ENCODE measurements at places on chromosomes 13 and 19.

GRCh38 chr19:40739030-40739839 is 11.0 kb downstream of the ACTMAP start:
- no peak for DNase-seq

- no peak for DNase-seq
These were observed 8.9 kb downstream of the STXBP2 start for GRCh38 chr19:7645656-7646425.

GRCh38 chr13:78816154-78816553 is 157.2 kb upstream of the OBI1 start:
- no peak for DNase-seq

- no peak for DNase-seq
These were observed 108.6 kb upstream of the GJB6 start for GRCh38 chr13:20340759-20341171.

DNA sequence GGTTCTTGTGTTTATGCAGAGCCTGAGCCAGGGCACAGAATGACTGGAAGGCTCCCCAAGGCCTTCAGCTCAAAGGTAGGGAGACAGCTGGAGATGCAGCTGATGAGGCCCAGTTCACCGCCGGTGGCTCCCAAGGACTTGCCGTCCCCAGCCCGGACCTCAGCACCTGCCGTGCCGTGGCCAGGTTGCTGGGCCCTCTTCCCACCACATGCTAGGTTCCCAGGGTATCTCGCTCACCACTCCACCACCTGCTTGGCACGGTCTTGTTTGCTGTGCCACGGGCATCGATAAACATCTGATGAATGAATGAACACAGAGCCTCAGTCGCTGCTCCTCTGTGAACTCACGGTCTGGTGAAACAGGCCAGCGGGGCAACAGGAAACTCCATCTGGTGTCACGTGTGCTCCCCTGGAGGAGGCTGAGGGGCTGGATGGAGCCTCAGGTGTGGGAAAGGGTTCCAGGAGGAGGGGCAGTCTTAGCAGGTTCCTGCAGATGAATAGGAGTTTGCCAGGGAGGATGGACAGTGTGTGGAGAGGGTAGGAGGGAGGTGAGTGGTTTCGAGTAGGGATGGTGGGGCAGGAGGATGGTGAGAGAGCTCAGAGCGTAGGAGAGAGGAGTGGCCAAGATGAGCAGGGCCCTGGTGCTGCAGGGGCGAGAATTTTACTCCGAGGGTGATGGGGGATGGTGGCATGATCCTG is 3.6 kb upstream of the KLK14 start:
- DNase-seq: no peak

GRCh38 chr19:15372891-15373301 is 6.7 kb downstream of the AKAP8 start:
- no peak for DNase-seq

DNA sequence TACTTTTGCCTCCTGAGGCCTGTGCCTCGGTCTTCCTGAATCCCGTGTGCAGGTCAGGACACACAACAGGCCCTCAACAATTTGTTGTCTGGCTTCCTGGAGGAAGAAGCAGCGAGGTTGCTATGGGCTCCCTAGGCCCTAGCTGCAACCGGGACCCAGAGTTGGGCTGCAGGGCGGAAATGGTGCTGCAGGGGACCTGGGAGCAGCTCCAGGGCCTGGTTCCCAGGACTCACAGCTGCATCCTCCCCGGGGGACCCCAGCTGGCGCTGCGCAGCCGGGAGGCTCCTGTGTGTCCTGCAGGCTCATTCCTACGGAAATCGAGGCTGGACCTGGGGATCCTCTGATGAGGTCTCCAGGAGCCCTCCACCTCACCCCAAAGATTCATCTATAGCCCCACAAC is 999 bp upstream of the TNFAIP8L1 start:
- no peak for DNase-seq

DNA sequence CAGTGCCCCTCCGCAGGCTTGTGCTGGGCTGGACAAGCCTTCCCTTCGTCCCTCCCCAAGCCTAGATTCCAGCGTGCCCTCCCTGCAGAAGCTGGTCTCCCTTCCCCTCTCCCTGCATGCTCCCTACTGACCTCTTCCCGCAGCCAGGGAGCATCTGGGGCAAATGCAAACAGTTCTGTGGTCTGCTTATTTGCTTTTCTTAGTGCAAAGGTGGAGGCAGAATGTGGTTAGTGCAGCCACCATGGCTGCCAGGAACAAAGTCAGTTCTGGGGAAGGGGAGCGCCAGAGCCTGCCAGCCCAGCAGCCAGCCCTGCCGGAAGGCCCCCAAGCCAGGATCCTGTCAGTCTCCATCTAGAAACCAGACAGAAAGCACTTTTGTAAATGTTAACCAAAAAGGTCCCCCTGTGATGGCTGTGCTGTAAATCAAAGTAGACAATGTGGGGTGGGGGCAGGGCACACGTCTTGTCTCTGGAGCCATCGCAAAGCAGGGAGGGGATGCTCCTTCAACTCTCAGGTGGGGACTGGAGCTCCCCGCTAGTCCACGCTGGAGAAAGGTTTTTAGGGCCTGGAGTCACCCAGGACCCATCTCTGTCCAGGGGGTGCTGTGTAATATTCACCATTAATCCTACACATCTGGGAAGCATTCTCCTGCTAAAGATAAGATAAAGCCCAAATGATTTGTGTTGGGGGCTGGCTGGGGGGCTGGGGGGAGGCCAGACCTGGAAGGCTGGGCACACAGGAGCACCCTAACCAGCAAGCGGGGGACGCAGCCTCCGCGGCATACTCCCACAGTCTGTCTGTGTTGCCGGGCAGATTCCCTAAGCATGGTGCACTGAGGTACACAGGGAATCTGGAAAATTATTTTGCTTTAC is 30.9 kb downstream of the SERP2 start:
- DNase-seq: no peak

DNA sequence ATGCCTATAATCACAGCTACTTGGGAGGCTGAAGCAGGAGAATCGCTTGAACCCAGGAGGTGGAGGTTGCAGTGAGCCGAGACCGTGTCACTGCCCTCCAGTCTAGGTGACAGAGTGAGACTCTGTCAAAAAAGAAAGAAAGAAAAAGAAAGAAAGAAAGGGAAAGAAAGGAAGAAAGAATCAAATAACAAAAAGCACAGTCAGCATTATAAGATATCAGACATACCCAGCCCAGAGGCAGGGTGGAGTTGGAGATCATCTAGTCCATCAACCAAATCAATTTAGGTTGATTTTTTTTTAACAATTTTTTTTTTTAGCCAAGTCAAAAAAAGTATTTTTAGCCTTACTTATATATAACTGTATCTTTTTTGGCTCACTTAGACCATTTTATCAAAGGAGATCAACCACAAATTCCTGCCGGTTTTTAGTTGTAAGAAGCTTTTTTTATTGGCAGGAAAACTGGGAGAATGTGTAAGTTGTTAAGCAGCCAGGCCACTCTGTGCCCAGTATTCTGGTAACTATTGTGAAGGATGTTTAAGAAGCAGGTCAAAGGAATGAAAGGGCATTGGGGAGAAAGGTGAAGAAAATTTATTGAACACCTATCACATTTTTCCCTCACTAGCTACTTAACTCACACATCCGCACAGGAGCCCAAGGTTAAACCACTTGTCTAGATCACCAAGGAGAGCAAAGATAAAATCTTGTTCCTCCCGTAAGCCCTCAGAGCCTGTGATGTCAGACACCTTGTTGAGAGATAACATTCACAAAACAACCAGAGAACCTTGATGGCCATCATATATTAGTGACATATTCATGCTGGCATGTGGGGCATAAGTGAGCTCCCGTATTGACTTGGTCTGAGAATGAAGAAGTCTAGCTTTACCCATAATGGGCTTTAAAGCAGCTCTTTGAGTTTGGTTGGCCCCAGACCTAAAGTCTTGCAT is 91.8 kb downstream of the COL4A2 start:
- no peak for DNase-seq

GRCh38 chr19:35108730-35109129 is 6.9 kb upstream of the FXYD3 start:
- DNase-seq: no peak
